Activated CD8-positive, alpha-beta T cell treated with anti-CD3 and anti-CD28 coated beads for 36 hours (primary cell): ENCODE measurements at places on chromosomes 7 and 10.

DNA sequence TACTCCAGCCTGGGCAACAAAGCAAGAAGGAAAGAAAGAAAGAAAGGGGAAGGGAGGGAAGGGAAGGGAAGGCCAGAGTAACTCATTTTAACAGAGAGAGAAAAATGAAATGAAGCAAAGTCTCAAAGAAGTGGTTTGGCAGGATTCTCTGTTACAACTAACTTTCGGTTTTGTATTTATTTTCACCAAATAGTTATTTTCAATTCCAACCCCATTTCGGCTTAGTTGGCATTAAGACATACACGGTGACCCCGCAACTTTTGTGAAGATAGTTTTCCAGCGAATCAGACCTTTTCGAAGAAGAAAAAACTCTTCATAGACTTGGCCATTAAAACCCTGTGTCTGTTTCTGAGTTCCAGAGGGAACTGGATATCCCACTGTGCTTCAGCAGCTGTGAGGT lies 45.2 kb upstream of the LYZL2 start:
- no peak overlapping the region for H3K27ac ChIP-seq
- peaks cover 4% of the 10 kb centered on the region for H3K4me1 ChIP-seq
- peaks cover under 1% of the 10 kb centered on the region for H3K27me3 ChIP-seq
- no peaks in the 10 kb centered on the region for H3K36me3 ChIP-seq
- H3K4me3 ChIP-seq, result no peak overlapping the region
- DNase-seq, result no peak

DNA sequence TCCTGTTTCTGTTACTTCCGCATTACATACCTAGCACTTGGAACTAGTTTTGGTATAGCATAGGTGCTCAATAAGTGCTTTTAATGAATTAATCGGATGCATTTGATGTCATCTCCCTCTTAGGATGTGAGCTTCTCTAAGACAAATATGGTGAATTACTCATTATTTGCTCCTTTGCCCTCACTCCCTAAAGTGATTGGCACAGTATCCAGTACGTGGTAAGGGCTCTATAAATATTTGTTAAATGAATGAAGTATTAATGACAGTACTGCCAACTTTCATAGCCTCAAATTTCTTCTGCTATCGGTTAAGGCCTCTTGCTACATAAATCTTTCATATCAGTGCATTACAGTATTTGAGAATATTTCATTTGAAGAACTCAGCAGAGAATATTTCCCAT lies 75.9 kb upstream of the ARID5B start:
- peaks cover 3% of the 10 kb centered on the region for H3K4me1 ChIP-seq
- H3K36me3 ChIP-seq, result no peaks in the 10 kb centered on the region
- H3K27me3 ChIP-seq, result peaks cover 3% of the 10 kb centered on the region
- no peak for DNase-seq
- H3K4me3 ChIP-seq, result no peak overlapping the region
- H3K27ac ChIP-seq, result no peak overlapping the region

DNA sequence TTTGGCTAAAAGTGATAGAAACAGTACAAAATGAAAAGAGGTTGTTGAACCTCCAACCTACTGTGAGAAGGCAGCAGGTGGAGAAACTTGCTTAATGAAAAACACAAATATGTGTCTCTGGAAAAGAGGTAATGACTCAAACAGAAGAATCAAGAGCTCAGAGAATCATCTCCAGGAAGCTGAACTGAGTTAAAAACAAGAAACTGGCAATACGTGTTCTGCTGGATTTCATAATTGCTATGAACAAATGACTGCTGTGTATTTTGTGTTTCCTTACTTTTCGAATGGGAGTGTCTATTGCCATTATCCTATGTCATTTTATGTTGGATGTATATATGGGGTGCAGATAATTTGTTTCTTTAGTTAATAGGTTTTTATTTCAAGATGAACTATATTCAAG lies 401.1 kb downstream of the DGKB start:
- H3K27me3 ChIP-seq, result no peaks in the 10 kb centered on the region
- H3K27ac ChIP-seq, result no peak overlapping the region
- DNase-seq, result no peak
- no peak overlapping the region for H3K4me3 ChIP-seq

DNA sequence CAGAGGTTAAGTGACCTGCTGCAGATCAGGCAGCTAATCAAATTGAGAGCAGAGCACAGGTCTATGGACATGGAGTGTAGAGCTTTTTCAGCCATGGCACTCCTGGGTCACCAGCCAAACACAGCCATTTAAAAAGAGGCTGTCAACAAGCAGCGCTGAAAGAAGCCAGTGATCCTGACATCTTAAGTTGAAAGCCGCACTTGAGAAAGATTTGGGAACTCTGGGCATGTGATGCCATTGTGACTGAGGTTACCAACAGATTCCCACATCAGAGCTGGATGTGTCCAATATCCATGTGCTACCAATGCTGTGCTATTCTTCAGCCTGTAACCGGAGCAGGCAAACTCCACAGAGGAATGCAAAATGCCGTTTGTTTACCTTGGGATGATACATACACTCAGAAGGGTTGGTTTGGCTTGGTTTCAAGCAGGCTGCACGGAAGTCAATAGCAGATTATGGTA lies 56.2 kb upstream of the ABLIM1 start:
- no peak for DNase-seq
- no peak overlapping the region for H3K27ac ChIP-seq
- H3K36me3 ChIP-seq, result no peaks in the 10 kb centered on the region
- H3K27me3 ChIP-seq, result peaks cover 12% of the 10 kb centered on the region
- no peaks in the 10 kb centered on the region for H3K4me1 ChIP-seq

GRCh38 chr10:35399414-35400009 lies 63.2 kb downstream of the CCNY start:
- no peaks in the 10 kb centered on the region for H3K27me3 ChIP-seq
- no peaks in the 10 kb centered on the region for H3K36me3 ChIP-seq
- peaks cover 35% of the 10 kb centered on the region for H3K4me1 ChIP-seq
- DNase-seq, result no peak
- H3K27ac ChIP-seq, result no peak overlapping the region

DNA sequence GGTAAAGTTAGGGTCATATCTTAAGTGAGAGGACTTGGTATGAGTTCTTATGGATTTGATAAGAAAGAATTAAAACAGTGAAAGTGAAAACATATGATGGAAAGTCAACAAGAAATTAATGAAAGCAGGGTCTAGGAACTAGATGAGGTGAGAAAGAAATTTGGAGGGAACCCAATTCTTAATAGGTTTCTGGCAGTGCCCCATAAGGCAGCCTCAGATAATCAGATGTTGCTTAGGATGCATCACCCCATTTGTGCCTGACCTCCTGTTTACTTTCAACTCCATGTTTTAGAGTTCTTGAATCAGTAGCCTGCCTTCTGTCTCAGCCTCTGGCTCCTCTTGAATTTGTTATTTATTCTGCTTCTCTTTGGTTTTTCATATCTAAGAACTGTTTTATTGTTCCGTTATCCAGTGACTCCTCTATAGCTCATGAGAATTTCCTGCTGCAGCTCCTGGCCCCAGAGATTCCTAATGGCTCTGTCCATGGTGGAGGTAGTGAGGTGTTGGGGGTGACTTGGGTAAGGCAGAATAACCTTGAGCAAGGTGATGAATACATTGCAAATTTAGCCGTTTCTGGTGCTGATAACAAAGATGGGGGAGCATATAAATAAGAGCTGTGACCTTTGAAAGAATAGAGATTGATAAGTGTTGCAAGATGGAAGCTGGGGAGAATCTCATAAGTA lies 17.6 kb downstream of the ITGB8 start:
- peaks cover 2% of the 10 kb centered on the region for H3K27me3 ChIP-seq
- H3K27ac ChIP-seq, result no peak overlapping the region
- no peak for DNase-seq
- no peak overlapping the region for H3K4me3 ChIP-seq
- no peaks in the 10 kb centered on the region for H3K36me3 ChIP-seq
